Substantia nigra (tissue), 51 donors: ENCODE measurements at places on chromosomes 2 and 18.

DNA sequence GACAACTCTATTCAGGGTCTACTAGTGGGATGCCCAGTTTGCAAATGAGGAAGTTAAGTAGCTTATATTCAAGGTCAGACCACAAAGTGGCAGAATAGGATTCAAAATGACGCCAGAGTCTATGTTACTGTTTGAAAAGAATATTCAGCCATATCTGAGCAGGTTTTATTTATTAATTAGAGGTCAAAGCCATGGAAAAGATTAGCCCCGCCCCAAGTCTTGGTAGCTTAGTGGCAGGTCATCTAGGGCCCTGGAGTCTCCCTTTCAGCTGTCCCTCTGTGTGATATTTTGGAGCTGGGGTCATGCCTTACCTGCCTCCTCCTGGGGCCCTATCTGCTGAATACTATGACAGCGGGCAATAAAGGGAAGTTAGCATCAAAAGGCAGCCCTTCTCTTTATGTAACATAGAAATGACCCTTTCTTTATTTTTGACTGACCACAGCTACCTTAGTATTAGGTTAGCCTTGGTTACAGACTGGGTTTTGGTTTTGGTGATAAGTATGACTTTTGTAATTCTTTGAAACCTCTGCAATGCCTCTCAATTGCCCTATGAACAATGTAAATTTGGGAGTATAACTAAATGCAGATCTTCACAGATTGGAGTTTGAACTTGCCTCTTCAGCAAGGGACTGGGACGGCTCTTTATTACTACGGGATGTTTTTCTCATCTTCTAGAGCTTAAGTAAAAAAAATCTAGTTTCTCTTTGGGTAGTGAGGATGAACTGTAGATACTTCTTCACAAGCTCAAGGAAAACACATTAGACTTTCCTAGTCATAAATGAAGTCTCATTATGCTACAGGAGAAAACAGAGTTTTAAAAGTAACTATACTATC is 153.0 kb upstream of the ITGA4 start:
- no peak for DNase-seq

DNA sequence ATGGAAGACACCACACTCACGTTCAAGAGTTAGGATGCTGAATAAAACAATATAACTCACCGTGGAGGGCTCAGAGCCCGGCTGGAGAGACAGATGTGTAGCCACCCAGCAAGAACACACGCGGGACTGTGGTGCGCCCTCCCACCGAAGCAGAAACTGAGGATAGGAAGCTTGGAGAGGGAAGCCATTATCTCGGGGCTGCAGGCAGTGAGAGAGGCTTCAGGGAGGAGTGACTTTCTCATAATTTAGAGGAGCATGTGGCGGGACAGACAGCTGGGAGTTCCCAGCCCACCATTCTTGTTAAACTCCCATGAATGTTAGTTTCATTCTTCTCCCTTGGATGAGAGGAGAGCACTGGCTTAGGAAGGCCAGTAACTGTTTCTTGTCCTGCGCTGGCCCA is 96.4 kb downstream of the MAPRE2 start:
- no peak for DNase-seq

DNA sequence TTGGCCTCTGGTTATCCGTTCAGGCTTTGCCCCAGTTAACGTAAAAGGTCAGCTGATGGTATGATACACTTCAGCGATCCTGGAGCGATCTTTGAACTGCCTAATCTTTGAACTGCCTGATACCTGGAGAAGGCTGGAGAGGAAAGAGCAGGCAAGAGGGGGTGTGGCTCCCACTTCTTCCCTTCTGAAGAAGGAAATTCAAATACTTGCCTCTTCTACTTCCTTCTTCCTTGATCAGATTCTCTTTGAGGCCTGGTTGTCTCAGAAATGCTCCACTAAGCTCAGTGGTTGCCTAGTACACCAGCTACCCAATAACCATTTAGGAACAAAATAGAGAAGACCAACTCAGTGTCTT is 619 bp downstream of the GALM start:
- DNase-seq, result no peak

DNA sequence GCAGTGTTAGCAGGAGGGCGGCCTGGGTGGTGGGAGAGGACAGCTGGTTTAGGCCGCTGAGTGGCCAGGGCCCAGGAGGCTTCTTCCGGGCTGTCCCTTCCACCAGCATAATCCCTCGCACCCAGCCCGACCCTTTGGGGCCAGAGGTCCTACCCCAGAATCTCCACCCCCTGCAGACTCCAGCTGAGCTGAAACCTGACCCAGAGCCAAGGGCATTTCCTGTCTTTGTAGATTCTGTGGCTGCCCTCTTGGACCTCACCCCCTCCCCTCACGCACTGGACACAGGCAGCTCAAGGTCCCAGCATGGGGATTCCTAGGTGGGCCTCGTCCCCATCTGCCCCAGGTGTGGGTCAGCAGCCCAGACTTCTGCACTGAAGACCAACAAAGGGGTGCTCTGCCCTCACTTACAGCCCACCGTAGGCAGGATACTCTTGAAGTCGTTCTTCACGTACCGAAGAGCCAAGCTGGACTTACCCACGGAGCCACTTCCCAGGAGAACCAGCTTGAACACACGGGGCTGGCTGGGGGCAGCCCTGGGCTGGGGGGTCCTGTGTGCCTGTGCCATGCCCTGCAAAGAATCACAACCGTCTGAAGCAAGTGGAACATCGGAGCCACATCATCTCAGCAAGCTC is 4.8 kb downstream of the RAB17 start:
- no peak for DNase-seq

DNA sequence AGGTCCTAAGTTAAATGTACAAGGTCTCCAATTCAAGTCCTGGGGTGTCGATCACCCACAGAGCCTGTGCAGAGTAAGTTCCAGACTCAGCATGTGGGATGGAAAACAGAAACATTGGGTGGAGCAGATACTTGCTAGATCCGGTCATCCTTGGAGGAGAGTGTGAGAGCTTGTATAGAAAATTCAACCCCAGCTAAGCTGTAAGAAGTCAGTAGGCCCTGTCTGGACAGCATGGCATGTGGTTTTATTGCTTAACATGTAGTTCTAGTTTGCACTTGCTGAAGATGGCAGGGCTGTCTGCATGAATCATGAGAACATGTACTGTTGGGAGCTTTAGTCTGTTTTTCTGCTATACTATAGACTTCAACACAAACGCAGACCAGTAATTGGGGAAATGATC is 189.6 kb upstream of the RMP24 start:
- DNase-seq, result no peak

DNA sequence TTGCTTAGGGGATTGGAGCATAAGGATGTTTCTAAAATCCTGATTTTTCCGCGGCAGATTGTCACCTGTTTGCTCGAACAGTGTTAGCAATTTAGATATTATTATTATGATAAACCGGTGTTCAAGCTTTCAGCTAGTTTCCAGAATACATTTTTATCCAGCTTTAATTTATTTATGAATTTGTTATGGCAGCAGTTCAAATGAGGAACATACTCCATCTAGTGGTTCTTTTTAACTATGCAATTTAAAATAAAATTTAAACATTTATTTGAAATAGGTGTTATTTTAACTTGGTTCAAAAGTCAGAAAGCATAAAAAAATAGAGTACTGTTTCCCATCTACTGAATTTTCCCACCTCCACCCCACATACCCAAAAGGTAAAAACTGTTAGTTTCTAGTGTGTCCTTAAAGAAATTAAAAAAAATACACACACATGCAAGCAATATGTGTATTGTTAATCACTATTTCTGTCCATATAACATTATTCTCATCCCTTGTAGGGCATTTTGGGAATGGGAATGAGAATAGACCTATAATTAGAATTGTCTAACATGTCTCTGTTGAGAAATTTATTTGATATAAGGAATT is 23.2 kb downstream of the ACOXL start:
- DNase-seq, result no peak

- DNase-seq, result no peak
These were observed 62.0 kb upstream of the NFU1 start for GRCh38 chr2:69499242-69499641.
